CD4-positive, alpha-beta T cell treated with Interleukin-12 subunit alpha and Interleukin-12 subunit beta, for 1 hour (primary cell): ENCODE measurements at places on chromosomes 3 and 15.

DNA sequence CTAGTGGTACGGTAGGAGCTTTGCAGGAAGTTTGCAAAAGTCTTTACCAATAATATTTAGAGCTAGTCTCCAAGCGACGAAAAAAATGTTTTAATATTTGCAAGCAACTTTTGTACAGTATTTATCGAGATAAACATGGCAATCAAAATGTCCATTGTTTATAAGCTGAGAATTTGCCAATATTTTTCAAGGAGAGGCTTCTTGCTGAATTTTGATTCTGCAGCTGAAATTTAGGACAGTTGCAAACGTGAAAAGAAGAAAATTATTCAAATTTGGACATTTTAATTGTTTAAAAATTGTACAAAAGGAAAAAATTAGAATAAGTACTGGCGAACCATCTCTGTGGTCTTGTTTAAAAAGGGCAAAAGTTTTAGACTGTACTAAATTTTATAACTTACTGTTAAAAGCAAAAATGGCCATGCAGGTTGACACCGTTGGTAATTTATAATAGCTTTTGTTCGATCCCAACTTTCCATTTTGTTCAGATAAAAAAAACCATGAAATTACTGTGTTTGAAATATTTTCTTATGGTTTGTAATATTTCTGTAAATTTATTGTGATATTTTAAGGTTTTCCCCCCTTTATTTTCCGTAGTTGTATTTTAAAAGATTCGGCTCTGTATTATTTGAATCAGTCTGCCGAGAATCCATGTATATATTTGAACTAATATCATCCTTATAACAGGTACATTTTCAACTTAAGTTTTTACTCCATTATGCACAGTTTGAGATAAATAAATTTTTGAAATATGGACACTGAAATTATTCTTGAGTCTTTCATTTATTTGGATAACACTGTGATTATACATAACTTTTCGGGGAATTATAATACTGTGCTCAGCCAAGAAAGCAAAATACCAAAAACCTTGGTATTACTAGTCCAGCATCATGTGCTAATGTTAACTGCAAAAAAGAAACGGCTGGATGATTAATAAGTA lies 2.2 kb downstream of the SOX2 start:
- no peak for DNase-seq

DNA sequence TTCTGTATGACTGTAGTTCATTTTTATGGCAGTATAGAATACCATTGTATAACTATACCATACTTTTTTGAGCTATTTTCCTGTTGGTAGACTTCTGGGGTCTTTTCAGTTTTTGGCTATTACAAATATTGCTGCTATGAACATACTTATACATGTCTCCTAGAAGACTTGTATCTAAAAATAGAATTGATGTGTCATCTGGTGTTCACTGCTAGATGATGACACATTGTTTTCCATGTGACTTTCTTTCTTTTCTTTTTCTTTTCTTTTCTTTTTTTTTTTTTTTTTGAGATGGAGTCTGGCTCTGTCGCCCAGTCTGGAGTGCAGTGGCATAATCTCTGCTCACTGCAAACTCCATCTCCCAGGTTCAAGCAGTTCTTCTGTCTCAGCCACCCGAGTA lies 69.8 kb downstream of the SH3GL3 start:
- no peak for DNase-seq

GRCh38 chr3:48826451-48826850 lies 21.2 kb downstream of the PRKAR2A start:
- no peak for DNase-seq

- DNase-seq: no peak
Observed at GRCh38 chr3:168029705-168030104, 66.0 kb downstream of the GOLIM4 start.

DNA sequence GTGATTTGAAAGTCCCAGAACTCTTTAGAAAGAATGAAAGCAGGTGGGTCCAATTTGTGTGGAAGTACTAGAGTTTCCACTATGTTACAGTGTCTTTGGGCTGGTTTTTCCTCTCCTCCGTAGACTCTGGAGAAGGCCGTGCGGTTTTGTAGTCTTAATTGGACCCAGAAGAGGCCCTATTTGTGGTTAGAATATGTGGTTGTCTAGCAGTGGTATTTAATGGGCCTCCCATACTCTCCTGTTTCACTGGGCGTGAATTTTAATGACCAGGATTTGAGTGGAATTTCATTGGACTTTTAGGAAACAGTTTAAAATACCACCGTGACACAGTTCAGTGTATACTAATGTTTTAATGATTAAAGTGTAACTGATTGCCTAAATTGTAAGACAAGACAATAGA lies 182.3 kb downstream of the BBX start:
- DNase-seq: no peak

GRCh38 chr3:131001071-131001470 lies 25.6 kb downstream of the ASTE1 start:
- no peak for DNase-seq

- no peak for DNase-seq
Observed at GRCh38 chr15:40982855-40983254, 29.6 kb downstream of the CHAC1 start.

- DNase-seq: no peak
Observed at GRCh38 chr15:70643783-70644125, 119.6 kb downstream of the UACA start.

DNA sequence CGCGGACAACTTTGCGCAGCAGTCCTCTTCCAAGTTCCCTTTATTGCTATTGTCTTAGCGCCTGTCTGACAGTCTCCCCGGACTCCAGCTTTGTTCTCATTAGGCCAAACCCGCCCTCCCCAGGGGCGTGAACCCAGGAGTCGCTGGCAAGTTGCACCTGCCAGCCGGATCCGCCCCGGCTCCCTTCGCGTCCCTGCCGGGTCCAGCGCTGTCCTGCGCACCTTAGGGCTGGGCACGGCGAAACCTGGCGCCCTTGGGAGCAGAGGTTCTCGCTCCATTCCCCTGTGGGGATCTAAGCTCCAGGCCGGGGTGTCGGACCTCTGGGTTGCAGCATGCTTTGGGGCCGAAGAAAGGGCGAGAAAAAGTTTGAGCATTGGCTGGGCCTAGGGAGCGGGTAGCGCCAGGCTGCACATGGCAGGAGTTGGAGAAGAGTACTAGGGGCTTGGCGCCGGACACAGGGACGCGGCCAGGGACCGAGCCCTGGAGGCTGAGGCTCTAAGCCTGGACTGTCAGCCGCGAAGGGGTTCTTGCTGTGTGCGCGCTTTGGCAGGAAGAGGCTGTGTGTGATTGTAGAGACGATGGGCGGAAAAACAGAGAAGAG lies 335.1 kb upstream of the THRB start:
- DNase-seq: no peak

DNA sequence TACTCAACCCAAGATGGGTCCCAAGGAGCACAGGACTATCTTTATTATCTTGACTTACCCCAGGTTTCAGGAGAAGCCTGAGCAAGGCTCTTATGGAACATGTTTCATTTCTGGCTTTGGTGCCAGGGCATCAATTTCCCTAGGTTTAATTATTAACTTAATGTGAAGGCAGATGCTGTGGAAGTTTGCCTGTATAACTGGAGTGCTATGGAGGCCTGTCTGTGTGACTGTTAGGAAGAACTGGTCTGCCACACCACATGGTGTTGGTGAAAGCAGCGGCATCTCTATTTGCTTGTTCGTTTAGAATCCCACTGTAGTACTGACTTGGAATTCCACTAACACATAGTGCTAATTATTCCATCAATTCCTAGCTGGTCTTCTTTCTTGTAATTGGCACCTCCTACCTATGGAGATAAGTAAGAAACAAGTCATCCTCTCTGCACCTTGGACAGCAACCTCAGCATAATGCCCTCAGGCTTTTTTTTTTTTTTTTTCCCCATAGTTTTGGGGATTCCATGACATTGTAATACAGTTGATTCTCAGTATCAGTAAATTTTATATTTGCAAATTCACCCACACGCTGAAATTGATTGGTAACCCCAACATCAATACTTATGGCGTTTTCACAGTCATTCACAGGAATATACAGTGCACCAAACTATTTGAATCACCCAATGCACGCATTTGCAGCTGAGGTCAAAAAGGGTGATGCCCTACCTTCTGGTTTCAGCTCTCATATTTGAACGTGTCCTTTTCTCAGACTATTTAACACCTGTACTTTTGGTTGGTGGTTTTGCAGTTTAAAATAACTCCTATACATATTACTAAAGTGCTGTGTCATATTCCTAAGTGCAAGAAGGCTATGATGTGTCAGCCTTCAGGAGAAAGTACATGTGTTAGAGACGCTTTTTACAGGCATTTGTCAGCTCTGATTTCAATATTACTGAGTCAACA lies 772.8 kb upstream of the LMCD1 start:
- no peak for DNase-seq

DNA sequence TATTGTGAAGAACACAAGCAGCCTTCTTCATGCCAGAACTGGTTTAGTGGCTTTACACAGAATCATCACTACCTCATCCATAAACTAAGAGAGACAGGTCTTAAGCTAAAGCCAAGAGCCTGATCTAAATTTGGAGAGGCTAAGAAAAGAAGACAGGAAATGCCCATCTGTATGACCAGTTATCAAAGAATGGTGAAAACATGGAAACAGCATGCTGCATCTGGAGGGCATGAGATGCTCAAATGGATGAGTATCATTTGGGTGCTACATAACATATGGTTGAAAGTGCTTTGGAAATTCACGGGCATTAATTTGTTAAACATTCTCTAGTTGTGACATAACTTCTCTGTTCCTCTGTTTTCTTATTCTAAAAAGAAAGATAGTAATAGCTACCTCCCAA lies 112.5 kb downstream of the CPNE4 start:
- no peak for DNase-seq
